ENCODE measurements at places on chromosomes 5 and 9. TPM values are rescaled to one million over a fixed set of nuclear protein-coding genes. Genes with fewer than 3 reads are reported as not detected.
A peak's percentile ranks its signal among the peaks of the same experiment; 100 is the strongest.

GRCh38 chr5:125890511-125890931, 532.7 kb upstream of the GRAMD2B start:
- H3K4me3 ChIP-seq = no peak overlapping the region
- no peaks in the 10 kb centered on the region for H3K4me1 ChIP-seq
- H3K36me3 ChIP-seq = no peaks in the 10 kb centered on the region
- H3K27me3 ChIP-seq = no peaks in the 10 kb centered on the region
- no peak overlapping the region for H3K27ac ChIP-seq

- H3K4me1 ChIP-seq = peaks cover 19% of the 10 kb centered on the region
- no peaks in the 10 kb centered on the region for H3K36me3 ChIP-seq
- H3K27ac ChIP-seq = peak overlapping the region; percentile 62
- no peak overlapping the region for H3K4me3 ChIP-seq
Observed at GRCh38 chr5:92505145-92505544, 1075.9 kb downstream of the NR2F1-AS1 start.

- H3K27ac ChIP-seq = no peak overlapping the region
- no peaks in the 10 kb centered on the region for H3K27me3 ChIP-seq
- H3K4me1 ChIP-seq = no peaks in the 10 kb centered on the region
- H3K36me3 ChIP-seq = peaks cover 7% of the 10 kb centered on the region
Observed at GRCh38 chr5:73928476-73929070, 302.6 kb downstream of the ARHGEF28 start.

GRCh38 chr5:108024986-108025385, 354.2 kb upstream of the EFNA5 start:
- H3K36me3 ChIP-seq = no peaks in the 10 kb centered on the region
- no peak overlapping the region for H3K4me3 ChIP-seq
- no peak for DNase-seq
- no peaks in the 10 kb centered on the region for H3K4me1 ChIP-seq
- no peaks in the 10 kb centered on the region for H3K27me3 ChIP-seq

- peaks cover 58% of the 10 kb centered on the region for H3K4me1 ChIP-seq
- DNase-seq = peak; percentile 98
- H3K27ac ChIP-seq = peak overlapping the region; percentile 99
- no peaks in the 10 kb centered on the region for H3K36me3 ChIP-seq
- H3K4me3 ChIP-seq = peak overlapping the region; percentile 12
Observed at GRCh38 chr9:6566409-6567139, 79.0 kb downstream of the GLDC start.

DNA sequence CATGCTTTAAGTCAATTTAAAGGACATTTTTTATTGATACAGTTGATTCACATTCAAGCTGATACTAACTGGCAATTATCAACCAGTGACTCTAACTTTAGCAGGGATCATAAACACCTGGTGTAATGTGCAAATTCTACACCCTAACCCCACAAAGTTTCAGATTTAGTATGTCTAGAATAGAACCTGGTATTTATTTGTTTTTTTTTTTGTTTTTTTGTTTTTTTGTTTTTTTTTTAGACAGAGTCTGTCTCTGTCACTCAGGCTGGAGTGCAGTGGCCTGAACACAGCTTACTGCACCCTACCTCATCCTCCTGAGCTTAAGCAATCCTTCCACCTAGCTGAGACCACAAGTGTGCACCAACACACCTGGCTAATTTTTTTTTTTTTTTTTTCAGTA, 311.2 kb upstream of the SEMA6A start:
- no peak overlapping the region for H3K27ac ChIP-seq
- DNase-seq = no peak
- no peak overlapping the region for H3K4me3 ChIP-seq
- H3K36me3 ChIP-seq = no peaks in the 10 kb centered on the region
- H3K27me3 ChIP-seq = no peaks in the 10 kb centered on the region
- H3K4me1 ChIP-seq = no peaks in the 10 kb centered on the region

- H3K4me1 ChIP-seq = peaks cover 36% of the 10 kb centered on the region
- no peak for DNase-seq
- peak overlapping the region; percentile 86 for H3K4me3 ChIP-seq
- H3K36me3 ChIP-seq = no peaks in the 10 kb centered on the region
Observed at GRCh38 chr9:4984171-4984620, 876 bp upstream of the JAK2 start.

- no peak overlapping the region for H3K27ac ChIP-seq
- no peaks in the 10 kb centered on the region for H3K36me3 ChIP-seq
- no peak overlapping the region for H3K4me3 ChIP-seq
- peaks cover 8% of the 10 kb centered on the region for H3K27me3 ChIP-seq
- H3K4me1 ChIP-seq = no peaks in the 10 kb centered on the region
Observed at GRCh38 chr5:135565725-135566421, 12.9 kb downstream of the CXCL14 start.

DNA sequence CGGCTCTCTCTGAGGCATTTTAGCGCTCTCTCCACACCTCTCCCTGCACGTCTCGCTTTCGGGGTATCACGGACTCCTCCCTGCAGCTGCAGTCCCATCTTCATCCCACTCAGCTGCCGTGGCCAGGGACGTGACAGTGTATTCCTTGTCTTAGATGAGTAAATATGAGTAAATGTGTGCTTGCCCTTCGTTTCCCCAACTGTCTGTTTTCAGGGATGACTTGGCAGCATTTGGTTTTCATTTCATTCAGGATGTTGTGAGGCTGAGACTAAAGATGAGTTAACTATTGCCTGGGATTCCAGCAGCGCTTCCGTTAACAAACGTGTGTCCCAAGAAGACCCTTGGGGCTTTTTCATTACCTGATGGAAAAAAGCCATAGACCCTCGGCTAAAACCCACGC, 29.5 kb downstream of the GDNF start:
- H3K4me1 ChIP-seq = peaks cover 2% of the 10 kb centered on the region
- no peak for DNase-seq
- no peak overlapping the region for H3K4me3 ChIP-seq

DNA sequence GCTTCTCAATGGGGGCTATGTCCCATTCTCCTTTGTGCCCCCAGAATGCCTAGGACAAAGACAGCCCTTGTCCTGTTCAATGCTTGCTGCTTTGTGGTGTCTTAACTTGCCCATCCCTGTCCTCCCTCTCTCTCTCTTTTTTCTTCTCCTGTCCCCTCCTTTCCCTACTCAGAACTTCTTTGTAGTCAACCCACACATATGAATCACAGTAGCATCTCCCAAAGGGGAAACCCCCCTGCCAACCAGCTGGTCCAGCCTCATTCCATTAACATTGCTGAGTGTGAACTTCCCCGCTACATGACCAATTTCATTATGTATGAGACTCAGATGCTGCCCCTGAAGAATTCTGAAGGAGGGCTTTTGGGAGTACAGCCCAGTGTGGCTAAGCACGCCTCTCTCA, 408.3 kb downstream of the ENC1 start:
- no peaks in the 10 kb centered on the region for H3K36me3 ChIP-seq
- peaks cover 8% of the 10 kb centered on the region for H3K27me3 ChIP-seq
- H3K27ac ChIP-seq = no peak overlapping the region

GRCh38 chr5:59496524-59497134, 396.9 kb downstream of the PDE4D start:
- no peaks in the 10 kb centered on the region for H3K4me1 ChIP-seq
- H3K4me3 ChIP-seq = no peak overlapping the region
- peak; percentile 11 for DNase-seq
- no peaks in the 10 kb centered on the region for H3K36me3 ChIP-seq

- no peaks in the 10 kb centered on the region for H3K4me1 ChIP-seq
- no peak overlapping the region for H3K4me3 ChIP-seq
- H3K36me3 ChIP-seq = no peaks in the 10 kb centered on the region
- DNase-seq = no peak
Observed at GRCh38 chr9:792331-793260, 48.9 kb upstream of the DMRT1 start.

DNA sequence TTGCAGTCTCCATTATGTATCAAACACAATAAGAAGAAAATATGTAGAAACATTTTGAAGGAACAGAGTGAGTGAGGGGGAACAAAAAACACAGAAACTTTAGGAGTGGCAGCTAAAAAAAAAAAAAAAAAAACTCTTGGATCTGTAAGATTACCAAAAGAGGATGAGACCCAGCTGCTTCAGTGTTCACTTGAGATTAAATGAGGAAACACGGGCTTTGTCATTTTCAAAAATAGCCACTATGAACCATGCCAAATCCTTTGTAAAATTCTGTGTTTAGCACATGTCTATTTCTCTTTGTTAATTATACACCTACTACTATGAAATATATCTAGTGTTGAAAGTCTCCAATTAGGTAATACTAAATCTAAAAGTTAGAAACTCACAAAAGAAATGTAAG, 485.9 kb downstream of the EFNA5 start:
- no peak overlapping the region for H3K27ac ChIP-seq
- no peaks in the 10 kb centered on the region for H3K4me1 ChIP-seq
- H3K4me3 ChIP-seq = no peak overlapping the region
- no peaks in the 10 kb centered on the region for H3K27me3 ChIP-seq

- H3K27ac ChIP-seq = no peak overlapping the region
- H3K27me3 ChIP-seq = peaks cover 87% of the 10 kb centered on the region
- no peaks in the 10 kb centered on the region for H3K4me1 ChIP-seq
- H3K4me3 ChIP-seq = no peak overlapping the region
- no peak for DNase-seq
- no peaks in the 10 kb centered on the region for H3K36me3 ChIP-seq
Observed at GRCh38 chr5:73336366-73336765, 112.2 kb downstream of the FOXD1 start.

Gene PFN3
- not detected for total RNA-seq

Gene MEGF9
- 13.0 TPM for total RNA-seq

Gene GLRA1
- total RNA-seq = not detected

Gene TAF1L
- not detected for total RNA-seq

Gene PCDHA5
- not detected for total RNA-seq

Gene KIF4B
- total RNA-seq = 0.44 TPM
